ENCODE measurements at places on chromosomes 12 and 14.

DNA sequence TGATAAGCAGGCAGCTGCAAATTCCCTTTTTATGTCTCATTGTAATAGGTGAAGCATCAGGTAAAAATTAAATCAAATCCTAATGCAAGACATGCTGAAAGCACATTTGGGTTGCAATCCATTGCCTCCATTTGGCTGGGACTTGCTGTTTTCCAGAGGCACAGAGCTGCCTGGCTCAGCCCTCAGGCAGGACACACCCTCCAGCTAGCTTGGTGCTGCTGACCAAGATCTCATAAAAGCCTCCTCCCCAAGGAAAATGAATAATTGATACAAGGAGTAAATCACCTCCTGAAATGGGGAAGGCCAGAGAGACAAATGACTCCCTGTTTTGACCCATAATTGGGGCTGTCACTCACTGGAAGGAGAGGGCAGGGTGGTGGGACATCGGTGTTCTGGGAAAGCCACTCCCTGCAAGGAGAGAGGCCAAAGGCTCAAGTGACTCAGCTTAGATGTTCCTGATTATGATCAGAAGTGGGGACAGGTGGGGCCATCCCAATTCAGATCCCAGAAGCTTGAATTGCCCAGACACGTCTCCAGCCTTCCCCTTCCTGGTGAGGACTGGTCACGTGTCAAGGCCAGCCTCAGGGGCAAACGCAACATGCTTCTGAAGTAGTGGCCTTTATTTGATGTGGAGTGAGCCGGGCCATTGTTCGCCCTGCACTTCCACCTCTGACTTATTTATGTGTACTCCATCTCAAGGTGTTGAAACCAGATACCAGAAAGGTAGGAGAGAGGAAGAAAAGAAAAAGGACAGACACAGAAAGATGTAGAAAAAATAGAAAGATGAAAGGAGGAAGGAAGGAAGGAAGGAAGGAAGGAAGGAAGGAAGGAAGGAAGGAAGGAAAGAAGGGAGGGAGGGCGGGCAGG lies 773.7 kb downstream of the BCL11B start:
- DNase-seq: no peak

- DNase-seq: no peak
These were observed 53.9 kb downstream of the EID3 start for GRCh38 chr12:104357421-104357952.

DNA sequence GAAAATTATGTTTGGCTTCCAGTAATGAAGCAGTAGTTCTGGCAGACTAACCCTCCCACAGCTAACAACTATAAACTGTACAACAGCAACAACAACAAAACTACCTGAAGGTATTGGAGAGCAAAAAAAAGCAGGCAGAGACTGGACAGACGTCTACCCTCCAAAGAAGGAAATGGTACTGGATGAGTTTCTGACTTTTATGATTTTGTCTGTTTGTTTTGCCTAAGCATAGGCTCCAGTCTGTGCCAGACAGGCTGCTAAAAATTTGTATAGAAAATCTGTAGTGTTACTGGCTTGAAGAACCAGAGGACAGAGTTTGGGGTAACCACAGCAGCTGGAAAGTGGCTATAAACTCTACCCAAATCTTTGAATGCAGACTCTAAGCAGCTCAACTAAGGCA lies 131.3 kb downstream of the SLC25A47 start:
- no peak for DNase-seq

- no peak for DNase-seq
These were observed 905 bp upstream of the CIPC start for GRCh38 chr14:77097006-77097699.

- no peak for DNase-seq
These were observed 57.2 kb downstream of the ATF7 start for GRCh38 chr12:53568809-53569557.

DNA sequence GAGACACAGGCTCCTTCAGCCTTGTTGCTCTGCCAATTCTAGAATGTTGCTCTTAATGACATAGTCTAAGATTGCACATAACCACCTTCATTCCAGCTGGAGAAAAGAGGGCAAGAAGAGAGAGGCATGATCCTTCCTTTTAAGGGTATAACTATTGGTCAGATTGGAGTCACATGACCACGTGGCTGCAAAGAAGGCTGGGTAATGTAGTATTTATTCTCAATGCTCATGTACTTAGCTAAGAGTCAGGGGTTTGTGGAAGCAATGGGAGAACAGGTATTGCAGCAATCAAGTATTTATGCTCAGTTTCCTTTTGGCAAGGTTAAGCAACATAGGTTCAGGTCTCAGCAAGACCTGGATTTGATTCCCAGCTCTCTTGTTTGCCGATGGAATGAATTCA lies 298.8 kb upstream of the TBX3 start:
- no peak for DNase-seq

DNA sequence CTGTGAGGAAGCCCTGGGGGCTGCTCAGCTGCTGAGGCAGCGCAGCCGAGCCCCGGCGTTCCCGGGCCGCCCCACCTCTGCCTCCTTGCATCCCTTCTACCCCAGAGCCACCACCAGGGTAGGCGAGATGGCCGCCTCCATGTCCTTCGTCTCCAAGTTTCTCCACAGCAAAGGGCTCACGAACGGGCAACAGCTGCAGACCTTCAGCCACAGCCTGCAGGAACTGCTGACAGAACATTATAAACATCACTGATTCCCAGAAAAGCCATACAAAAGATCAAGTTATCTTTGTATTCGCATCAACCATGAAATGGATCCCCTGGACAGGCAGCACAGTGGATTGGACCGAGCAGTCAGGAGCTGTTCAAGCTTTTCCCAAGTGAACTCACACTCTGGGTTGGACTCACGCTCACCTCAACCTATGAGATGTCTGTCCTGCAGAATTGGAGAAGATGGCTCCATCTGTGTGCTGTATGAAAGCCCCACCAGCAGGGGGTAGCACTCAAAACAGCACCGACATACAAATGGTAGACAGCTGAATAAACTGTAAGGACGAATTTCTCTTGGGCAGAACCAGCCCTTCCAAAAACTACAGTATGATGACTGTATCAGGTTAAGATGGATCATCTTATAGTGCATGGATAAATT lies 19.4 kb upstream of the A2M start:
- no peak for DNase-seq
